ENCODE measurements at places on chromosomes 7 and 10. TPM values are rescaled to one million over a fixed set of nuclear protein-coding genes. Genes with fewer than 3 reads are reported as not detected.

FZD8 gene
- total RNA-seq = 10.3 TPM

GRCh38 chr10:107081644-107082043 lies 82.9 kb downstream of the SORCS1 start:
- DNase-seq = no peak

GRCh38 chr7:37495574-37496184 lies 47.0 kb upstream of the ELMO1 start:
- DNase-seq = no peak

DNA sequence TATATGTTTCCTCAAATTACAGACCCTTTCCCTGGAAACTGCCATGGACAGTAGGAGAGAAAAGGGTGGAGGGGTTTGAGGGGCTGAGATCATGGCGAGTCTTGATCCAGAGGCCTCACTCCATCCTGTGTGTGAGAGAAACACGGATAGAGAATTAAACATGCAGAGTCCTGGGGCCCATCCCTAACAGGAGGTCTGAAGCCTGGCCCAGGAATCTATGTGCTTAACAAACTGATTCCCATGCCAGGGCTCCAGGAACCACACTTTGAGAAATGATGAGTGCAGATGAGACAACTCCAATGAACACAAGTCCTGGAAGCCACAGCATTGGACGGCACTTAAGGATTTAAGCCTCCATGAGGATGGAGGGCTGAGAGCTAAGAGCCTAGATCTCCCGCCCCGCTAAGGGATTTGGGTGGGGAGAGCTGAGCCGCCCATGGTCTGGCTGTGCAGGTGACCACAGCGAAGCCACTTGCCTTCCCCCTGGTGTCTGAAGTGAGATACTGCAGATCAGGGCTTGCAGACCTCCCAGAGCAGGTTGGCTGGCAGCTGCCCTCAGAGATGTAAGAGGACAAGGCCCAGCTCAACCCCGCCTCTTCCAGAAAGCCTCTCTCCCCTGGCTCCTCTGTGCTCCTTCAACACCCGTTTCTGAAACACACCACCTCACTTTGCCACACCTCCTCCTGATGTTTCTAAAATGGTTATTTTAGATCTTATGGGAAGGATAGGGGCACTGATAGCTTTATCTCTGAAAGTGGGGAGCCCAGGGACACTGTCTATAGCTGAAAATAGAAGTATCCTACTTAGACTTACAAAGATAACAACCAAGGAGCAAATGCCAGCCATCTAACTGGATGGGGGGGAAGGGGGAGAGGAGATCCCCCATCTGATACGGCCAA lies 24.8 kb upstream of the EIF5AL1 start:
- DNase-seq = peak; percentile 73

ECD gene
- total RNA-seq = 32.5 TPM

GRCh38 chr7:69661342-69661741 lies 63.1 kb downstream of the AUTS2 start:
- no peak for DNase-seq

- DNase-seq = no peak
These were observed 47.8 kb downstream of the MGMT start for GRCh38 chr10:129514568-129515451.

ZNF3 gene
- total RNA-seq = 13.2 TPM

DNA sequence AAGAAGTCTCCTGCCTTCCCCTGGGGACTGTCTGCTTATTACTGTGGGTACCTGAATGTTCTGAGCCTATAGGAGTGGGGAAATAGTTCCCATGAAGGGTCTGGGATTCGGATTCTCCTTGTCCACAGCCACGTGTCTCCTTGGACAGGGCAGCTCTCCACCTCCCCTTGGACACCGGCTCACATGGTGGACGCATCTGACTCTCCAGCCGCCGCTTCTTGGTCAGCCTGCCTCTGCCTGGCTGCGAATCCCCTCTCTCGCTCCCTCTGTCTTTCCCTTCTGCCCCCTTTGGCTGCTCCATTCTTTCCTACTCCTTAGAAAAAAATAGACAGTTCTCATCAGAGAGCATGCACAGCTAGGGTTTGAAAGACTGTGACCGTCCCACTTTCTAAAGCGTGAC lies 46.9 kb downstream of the JAKMIP3 start:
- DNase-seq = peak; percentile 70

- no peak for DNase-seq
These were observed 281.6 kb upstream of the KLF14 start for GRCh38 chr7:131015657-131015958.

GRCh38 chr7:140926021-140926817 lies 1.5 kb upstream of the BRAF start:
- no peak for DNase-seq

DNA sequence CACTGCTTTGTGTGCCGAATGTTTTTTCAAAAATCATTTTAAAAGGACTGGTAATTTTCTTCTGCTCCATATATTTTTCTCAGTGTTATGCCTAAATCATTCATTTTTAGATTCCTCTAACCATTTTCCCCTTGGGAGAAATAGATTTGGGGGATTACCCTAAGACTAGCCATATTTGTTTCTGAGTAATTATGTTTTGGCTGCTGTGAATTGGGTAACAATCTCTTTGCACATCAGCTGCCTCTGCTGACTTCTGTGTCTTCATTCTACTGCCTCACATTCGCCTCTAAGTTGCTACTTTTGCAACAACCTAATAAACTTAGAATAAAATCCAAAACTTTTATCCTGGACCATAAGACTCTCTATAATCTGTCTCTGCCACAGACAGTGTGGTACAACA lies 18.5 kb upstream of the MRC1 start:
- no peak for DNase-seq

GRCh38 chr10:63646491-63646890 lies 125.3 kb downstream of the REEP3 start:
- DNase-seq = no peak

DNA sequence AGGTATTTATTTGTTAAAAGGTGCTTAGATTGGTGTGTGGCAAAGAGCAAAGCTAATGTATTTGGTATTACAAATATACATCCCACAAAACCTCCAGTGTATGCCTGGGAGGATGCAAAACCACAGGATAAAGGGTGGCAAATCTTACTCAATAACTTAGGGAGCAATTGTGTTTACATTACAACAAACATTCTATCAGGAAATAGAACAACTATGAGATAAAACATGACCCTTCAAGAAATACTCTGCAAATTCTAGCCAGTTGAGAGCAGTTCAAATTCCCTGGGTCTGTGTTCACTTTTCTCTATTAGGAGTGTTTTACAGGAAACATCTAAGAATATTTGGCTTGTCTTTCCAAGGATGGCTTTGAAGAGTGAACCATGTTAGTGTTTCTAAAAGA lies 64.9 kb downstream of the CUL1 start:
- no peak for DNase-seq

- no peak for DNase-seq
These were observed 23.3 kb downstream of the ENKUR start for GRCh38 chr10:24992512-24993133.

CALY gene
- total RNA-seq = not detected

DNA sequence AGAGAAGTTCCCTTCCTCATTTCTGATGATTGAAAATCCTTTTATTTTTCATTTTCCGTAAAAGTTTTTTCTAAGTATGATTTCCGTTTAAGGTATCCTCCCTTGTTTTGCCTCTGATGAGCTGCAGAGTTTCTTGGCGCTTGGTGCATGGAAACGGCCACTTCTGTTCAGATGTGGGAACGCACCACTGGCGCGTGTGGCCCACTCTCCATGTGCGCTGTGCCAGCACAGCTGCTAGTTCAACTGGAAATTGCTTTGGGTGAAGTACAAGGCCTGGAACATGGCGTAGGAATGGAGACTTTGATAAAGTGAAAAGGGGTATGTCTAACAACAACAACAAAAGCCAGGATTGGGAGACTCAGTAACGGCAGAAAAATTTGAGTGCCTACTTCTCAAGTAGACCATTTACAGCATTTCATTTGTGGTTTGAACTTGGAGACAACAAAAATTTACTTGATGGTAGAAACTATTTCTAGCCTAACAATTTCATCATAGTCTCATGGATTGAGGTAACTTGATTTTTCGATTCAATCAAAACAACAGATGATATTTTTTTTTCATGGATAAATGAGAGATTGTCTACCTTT lies 364.2 kb downstream of the SUGCT start:
- DNase-seq = no peak

GRCh38 chr10:30455816-30456215 lies 21.8 kb downstream of the MAP3K8 start:
- no peak for DNase-seq

- no peak for DNase-seq
These were observed 22.4 kb upstream of the TBRG4 start for GRCh38 chr7:45133877-45134276.

GRCh38 chr10:2475711-2476217 lies 591.6 kb upstream of the PFKP start:
- DNase-seq = no peak

- no peak for DNase-seq
These were observed 18.9 kb upstream of the PRKAR2B start for GRCh38 chr7:107025449-107026103.

- no peak for DNase-seq
These were observed 17.6 kb upstream of the AKR1C3 start for GRCh38 chr10:5076615-5077014.

DNA sequence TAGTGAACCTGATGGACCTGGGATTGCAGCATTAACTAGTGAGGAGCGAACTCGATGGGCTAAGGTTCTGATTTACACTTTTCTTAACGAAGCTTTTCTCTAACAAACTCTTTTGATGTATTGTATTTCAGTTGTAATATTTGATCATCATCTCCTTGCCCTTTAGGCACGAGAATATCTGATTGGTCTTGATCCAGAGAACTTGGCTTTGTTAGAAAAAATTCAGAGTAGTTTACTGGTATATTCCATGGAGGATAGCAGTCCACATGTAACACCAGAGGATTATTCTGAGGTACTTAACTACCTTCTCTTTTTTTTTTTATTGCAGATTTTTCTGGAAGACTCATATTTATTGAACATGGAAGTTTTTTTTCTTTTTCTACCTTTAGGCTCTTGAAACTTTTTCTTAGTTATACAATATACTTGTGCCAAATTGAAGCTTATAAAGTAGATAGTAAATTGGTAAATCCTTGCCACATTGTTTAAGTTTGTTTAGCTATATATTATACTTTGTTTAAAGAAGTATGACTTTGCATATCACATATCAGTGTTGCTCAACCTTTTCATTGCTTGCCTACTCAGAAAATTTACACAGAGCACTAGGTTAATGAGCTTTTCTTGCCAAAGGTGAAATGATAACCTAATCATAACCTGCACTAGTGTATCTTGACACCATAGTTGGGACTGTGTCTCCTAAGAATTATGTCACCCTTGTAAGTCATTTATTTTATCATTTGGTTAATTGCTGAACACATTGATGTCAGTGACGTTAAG lies 30.4 kb downstream of the CROT start:
- no peak for DNase-seq

GRCh38 chr10:4167216-4167615 lies 382.2 kb upstream of the KLF6 start:
- DNase-seq = no peak

DNA sequence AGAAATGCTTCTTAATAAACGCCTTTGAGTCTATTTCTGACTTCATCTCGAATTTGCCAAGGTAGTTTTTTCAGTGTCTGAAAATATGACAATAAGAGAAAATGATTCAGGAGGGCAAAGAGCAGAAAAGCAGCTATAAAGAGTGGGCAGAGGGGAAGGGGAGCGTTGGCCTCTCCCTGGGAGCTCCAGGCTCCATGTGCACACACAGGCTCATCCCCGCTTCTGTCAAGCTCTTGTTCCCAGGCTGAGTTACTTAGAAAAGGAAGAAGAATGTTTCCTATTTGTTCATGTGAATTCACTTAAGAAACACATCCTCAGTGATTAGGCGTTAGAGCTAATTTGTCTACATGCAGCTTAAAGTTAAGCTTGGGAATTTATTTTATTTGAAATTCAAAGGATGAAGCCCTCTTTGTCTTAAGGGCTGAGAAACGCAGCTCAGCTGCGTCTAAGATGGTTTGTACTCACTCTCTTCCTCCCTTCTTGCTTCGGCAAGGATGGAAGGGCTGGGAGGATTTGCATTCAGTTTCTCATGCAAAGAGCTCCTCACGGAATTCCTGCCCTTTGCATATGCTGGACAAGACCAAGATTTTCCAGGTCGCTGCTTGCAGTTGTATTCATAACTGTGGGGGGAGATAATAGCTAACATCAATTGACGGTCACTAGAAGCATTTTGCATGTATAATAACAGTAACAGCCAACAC lies 29.0 kb upstream of the ATXN7L1 start:
- no peak for DNase-seq

C7orf57 gene
- total RNA-seq = not detected

GRCh38 chr10:86699541-86699940 lies 31.2 kb downstream of the LDB3 start:
- DNase-seq = no peak

- DNase-seq = no peak
These were observed 1.2 kb downstream of the GET4 start for GRCh38 chr7:877312-878232.

PROSER2 gene
- total RNA-seq = 7.0 TPM

DNA sequence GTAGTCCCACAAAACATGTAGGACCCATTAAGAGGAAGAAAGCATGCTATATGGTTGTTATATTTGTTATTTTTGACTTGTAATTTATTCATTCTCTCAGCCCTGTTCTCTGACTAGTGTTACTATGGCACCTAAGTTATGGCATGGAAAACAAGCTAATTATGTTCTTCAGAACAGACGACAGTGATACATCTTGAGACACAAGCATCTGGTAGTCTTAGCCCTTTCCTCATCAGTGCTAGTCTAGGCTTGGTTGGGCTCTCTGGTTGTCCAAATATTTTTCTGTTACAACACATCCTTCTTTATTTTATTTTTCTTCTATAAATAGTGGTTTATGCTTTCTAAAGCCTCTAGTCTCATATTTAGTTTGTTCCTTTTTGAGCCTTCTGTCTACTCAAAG lies 308.3 kb upstream of the KAT6B start:
- no peak for DNase-seq

DNA sequence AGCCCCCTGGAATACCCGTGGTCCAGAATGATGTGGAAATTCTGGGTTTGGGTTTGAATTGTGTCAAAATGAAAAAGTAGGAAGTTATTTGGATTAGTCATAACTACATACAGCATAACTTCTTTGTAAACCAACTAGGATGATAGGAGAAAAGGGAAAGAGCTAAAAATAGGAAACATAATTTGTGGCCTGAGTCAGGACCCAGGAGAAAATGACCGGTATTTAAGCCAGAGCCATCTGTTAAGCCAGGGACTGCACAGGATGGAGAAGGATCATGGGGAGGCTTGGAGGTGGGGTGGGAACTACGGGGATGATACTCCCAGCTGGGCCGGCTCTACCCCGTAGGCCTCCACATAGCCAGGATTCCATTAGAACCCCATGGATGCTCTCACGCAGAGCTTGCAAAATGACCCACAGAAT lies 98.6 kb downstream of the MYOF start:
- DNase-seq = no peak

- no peak for DNase-seq
These were observed 44.9 kb downstream of the CAV1 start for GRCh38 chr7:116569737-116570136.

SPAM1 gene
- not detected for total RNA-seq

DNA sequence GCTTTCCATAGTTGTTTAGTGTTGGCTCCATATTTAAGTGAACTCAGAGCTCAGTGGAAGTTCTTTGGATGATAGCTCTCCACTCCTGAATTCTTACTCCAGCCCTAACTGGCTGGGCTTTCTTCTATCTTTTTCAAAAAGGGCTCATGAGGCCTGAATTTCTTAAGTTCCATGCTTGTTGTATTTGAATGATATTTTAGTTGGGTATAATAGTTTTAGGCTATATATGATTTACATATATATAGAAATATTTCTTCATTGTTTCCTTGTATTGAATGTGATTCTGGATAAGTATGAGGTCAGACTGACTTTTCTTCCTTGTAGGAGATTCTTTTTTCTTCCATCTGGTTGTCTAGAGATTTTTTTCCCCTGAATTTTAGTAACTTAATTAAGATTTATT lies 843.5 kb downstream of the LRMDA start:
- DNase-seq = no peak
